CD14-positive monocyte (primary cell): ENCODE measurements at places on chromosomes 7 and 10. TPM values are rescaled to one million over a fixed set of nuclear protein-coding genes. Genes with fewer than 3 reads are reported as not detected.

Gene PPP1R9A
- not detected for polyA plus RNA-seq

Gene PCDH15
- polyA plus RNA-seq: not detected in 2 replicates

Gene GPR15LG
- polyA plus RNA-seq: not detected in 2 replicates

Gene HNRNPF
- 189 TPM for polyA plus RNA-seq

Gene CDK1
- 0.21 TPM in 1 of 2 replicates, not detected in the other for polyA plus RNA-seq

Gene HOXA6
- not detected for polyA plus RNA-seq

Gene TMEM270
- not detected for polyA plus RNA-seq

Gene CLEC2L
- not detected for polyA plus RNA-seq

Gene SEMA3C
- 3.0 and 7.2 TPM in 2 replicates for polyA plus RNA-seq

Gene EGR2
- polyA plus RNA-seq: 3.4 and 9.9 TPM in 2 replicates

Gene LIPN
- 4.8 and 8.9 TPM in 2 replicates for polyA plus RNA-seq

Gene CAMK2G
- polyA plus RNA-seq: 1.7 TPM
